Activated CD4-positive, alpha-beta T cell treated with anti-CD3 and anti-CD28 coated beads, Interleukin-2, amount 50 U/mL, for 24 hours (primary cell): ENCODE measurements at places on chromosomes 1 and 21.
A peak's percentile ranks its signal among the peaks of the same experiment; 100 is the strongest.

DNA sequence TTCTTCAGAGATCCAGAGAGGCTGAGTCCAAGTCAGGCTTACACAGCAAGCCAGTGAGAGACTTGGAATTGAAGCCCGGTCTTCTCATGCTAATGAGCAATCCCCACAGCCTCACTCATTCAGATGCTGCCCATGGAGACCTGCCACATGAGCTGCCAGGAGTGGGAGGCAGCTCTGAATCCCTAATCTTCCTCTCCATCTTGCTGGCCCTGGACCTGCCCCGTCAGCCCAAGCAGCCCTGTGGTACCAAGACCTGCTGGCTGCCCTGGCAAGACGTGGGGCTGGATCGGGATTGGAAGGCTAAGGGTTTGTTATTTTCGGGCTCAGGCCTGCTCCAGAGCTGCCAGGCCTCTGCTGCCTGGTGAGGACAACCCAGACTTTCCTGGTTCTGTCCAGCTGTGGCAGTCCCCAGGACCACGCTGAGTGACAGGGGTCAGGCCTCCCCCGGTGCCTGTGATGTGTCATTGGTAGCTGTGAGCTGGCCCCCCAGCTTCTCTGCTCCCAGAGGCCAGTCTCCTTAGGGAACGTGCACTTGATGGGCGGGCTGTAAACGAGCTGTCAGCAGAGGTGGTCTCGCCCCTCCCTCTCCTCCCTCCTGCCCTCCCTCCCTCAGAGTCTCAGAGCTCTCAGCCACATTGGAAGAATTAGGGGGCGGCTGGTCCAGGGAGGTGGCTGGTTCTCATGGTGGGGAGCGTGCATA lies 135.0 kb downstream of the FOXD2 start:
- DNase-seq: no peak

DNA sequence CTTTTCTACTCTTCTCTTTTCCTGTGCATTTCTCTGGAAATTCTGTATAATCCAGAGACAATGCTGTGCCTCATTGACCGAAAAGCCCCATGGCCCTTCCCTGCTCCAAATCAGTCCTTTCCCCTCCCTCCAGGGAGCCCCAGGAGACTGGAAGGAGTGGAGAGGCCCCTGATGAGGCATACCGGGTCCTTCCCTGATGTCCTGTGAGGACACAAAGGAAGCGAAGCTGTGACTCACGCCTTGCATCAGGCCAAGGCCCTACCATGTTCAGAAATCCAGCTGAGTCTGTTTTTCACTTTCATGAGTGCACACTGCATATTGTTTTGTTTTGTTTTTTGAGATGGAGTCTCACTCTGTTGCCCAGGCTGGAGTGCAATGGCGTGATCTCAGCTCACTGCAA lies 38.7 kb upstream of the BECN2 start:
- no peak for DNase-seq

DNA sequence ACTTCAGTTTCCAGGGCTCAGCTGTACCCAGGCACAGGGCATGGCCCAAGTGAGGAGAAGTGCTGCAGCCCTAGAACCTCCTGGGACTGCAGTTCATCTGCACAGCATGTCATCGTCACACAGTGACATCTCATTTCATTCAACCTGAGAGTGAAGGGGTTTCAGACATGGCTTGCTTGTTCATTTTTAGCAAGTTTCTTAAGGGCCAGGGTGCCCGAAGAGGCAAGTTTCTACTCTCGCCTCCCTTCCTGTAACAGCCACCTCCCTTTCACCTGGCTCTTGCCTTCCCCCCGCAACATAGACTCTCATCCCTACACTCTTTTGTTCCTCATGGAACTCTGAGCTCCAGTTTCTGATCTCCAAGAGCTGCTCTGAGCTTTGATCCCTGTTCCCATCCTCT lies 108.1 kb downstream of the C1orf21 start:
- DNase-seq: no peak

- DNase-seq: no peak
Observed at GRCh38 chr1:234372011-234372757, 1.1 kb upstream of the COA6 start.

- no peak for DNase-seq
Observed at GRCh38 chr1:200299571-200299970, 110.3 kb downstream of the ZNF281 start.

DNA sequence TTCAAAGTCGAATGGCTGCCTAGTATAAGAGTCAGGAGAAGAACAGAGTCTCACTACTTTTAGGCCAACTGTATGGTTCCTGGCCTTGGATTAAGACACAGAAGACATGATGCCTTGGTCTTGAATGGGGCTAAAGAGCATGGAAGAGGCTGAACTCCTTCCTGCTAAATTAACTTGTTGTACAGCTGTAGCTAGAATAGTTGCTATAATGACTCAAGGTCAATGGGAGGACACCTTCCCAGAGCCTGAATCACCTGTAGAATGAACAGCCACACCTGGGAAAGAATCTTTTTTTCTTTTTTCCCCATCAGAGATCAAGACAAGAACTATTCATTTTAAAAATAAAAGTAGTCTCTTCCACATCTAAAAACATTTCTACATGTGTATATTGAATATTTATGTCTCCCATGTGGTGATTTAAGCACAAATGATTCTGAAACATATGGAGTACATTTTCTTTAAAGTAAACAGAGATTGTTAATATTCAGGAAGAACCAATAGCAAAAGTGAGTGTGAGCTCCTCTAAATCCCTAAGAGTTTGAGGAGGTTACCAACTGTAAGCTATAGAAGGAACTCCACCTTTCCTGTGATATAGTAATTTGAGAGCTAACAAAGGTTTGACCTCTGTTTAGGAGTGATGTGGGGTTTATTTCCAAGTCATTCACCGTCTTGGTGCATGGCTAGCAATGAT lies 191.3 kb downstream of the TGFB2 start:
- no peak for DNase-seq

DNA sequence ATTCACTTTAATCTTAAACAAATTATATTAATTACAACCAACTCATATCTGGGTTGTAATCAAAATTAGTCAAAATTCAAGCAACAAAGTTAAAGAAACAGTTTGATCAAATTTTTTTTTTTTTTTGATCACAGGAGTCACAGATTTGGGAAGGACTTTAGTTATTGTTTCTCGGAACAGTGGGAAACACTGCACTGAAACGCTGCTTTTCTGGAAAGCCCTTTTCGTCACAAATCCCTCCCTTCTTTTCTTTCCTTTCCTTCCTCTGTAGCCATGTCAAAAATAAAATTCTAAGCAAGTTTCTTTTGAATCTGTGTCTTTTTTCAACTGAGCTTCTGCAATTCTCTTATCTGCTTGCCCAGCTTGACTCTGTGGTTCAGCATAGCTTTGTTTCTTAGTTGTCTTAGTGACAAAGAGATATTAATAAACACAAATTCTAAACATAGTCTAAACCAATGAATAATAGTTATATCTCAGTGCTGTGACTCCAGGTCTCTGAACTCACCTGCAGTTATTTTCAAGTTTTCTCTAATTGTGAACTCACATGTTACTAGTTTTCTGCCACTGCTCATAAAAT lies 53.8 kb downstream of the PTGS2 start:
- DNase-seq: no peak

DNA sequence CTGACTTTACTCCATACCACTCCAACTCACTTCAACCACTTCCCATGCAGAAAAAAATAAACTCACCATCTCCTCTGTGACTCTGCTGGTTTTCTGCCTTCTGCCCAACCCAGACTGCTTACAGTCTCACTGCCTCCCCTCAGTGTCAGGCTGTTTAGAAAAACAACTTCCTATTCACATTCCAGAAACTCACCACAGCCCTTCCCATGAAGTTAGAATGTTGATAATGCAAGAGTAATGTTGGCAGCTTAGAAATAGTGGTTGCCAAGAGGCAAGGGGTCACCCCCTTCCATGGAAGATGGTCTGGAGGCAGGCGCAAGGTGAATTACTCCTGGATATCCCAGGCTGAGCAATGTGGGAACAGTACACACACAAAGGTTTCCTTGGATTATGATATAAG lies at the start of gene SELP:
Gene SELP, minus strand, starts transcription at position 119 of the 400 bp plus-strand sequence. Its CDS starts 50 bp downstream, at position 69.
- DNase-seq: no peak

- DNase-seq: no peak
Observed at GRCh38 chr21:25818121-25818520, 83.3 kb downstream of the GABPA start.

- no peak for DNase-seq
Observed at GRCh38 chr1:229397762-229398161, 36.1 kb downstream of the ACTA1 start.

GRCh38 chr1:109024646-109025045 lies 17.3 kb downstream of the WDR47 start:
- DNase-seq: no peak

DNA sequence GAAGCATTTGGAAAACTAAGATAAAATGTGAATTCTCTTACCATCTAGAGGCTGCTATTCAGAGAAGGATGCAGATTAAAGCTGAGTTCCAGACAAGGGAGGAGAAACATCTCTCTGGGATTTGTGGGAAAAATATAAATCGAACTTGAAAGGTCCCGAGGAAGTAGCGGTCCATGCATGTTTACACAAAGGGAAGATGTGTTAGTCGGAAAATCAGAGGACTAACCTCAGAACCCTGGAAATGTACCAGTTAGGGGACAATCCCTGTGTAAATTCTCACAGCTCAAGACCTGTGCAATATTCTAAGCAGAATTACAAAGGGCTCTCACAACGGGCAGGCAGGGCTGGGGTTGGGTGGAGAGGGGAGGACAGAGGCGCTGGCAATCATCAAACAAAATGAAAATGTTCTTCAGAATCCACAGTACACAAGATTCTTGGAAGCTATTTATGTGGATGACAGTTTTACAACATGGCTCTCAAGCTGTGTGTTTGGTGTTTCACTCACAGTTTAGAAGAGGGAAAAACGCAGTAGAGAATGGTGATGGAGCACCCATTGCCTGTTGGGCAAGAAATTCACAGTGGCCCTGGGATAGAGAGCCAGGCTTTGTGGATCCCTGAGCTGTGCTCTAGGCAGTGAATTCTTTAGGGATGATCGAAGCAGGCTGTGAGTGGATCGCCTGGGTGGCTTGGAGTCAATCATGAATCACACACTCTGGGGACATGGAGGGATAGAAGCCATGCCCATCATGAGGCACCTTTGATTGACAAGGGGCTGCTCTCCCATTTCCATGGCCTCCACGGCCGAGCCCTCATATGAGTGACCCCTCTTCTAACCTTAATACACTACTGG lies 47.6 kb downstream of the KCNJ6 start:
- DNase-seq: no peak

DNA sequence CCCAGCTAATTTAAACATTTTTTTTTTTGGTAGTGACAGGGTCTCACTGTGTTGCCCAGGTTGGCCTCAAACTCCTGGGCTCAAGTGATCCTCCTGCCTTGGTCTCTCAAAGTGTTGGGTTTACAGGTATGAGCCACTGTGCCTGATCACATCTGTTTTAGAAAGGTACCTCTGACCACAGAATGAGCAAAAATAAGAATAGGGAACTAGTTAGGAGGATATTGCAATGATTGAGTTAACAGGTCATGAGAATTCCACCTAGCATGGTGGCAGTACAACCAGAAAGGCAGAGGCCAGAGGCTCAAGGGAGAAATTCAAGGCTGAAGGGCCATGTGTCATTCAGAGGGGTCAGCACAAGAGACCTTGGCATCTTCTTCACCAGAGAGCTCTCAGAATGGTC lies 49.6 kb downstream of the ELAPOR1 start:
- DNase-seq: no peak

DNA sequence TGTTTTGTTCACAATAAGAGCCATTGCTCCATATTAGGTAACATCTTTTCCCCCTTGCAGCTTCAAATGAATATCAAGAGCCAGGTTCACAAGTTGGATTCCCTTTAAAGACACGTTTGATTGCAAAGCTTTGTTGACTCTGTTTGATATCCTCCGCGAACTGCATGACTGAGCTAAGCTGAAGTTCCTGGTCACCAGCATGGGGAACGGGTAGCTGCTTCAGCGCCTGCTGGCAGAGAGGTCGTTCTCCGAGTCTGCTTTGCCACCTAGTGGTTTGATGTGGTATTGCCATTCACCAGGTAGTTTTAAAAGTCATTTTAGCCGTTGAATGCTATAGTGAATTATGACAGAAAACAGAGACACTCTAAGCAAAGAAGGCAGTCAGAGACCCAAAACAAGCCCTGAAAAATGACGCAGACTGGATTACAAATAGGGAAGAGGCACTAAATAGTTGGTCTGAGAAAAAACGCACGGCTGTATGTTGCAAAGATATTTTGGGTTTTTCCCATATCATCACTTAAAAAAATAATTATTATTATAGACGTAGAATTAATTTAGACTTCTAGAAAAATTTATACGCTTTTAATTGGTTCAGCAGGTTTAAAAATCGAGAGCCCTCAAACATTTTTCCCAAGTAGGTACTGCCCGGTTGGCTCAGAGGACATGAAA lies 193.5 kb upstream of the FMN2 start:
- DNase-seq: peak; percentile 71

DNA sequence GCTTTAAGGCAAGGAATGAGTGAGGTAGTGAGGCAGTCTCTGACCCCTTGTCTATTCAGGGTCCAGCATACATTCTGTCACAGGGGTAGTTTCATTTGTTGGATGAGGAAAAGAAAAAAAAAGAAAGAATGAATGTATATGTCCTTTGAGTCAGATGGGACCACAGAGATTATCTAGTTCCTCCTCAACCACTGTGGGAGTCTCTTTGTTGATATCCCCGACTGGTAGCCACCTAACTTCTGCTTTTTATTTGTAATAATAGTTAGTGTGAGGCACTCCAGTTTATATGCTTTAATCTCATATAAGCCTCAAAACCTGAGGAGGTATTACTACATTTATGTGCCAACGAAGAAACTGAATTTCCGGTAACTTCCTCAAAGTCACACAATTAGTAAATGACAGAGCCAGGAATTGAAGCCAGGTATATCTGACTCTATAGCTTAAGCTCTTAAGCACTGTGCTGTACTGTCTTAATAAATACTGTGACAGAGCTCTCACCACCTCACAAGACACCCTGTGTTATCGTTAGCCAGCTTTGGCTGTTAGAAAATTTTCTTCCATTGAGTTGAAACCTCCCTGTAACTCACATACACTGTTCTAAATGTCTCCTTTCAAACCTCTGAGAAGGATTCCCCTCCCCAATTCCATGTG lies 82.2 kb downstream of the MDM4 start:
- no peak for DNase-seq

GRCh38 chr1:248812736-248813425 lies 12.8 kb downstream of the SH3BP5L start:
- no peak for DNase-seq

DNA sequence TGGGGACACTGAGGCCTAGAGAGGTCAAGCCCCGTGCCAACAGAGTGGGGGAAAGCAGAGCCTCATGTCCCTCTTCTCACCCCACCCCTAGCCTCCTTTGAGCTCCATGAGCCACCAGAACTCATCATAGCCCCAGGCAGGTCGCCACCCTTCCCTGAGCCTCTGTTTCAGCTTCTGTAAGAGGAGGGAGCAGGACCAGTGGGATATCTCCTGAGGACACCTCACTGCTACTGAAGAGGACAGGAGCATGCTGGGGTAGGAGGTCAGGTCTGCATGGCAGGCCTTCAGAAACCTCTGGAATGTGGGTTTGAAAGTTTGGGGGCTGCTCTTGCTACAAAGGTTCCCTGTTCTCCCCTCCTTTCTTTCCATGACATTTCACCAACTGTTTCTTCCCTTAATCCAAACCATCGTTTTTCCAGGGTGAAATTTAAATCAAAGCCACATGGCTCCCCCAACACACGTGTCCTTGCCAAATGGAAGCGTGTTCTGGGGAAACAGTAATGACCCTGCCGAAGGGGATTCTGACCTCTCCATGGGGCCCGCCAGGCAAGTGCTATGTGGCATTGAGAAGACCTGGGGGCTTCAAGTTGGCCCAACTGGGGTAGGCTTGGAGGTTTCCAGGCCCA lies 88.1 kb upstream of the RUNX3 start:
- DNase-seq: no peak
